Right atrium auricular region (tissue), 2 donors: ENCODE measurements at places on chromosomes 5 and 9. TPM values are rescaled to one million over a fixed set of nuclear protein-coding genes. Genes with fewer than 3 reads are reported as not detected.
A peak's percentile ranks its signal among the peaks of the same experiment; 100 is the strongest.

DNA sequence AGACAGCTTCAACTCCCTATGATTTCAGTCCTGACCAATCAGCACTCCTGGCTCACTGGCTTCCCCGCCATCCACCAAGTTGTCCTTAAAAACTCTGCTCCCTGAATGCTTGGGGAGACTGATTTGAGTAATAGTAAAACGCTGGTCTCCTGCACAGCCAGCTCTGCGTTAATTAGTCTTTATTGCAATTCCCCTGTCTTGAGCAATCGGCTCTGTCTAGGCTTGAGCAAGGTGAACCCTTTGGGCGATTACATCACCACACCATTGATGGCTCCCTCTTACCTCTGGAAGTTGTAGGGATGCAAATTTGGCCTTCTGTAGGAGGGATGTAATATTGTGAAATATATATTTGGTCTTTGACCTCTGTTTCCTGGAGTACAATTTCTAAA, 2.9 kb upstream of the SLC23A1 start:
- H3K27me3 ChIP-seq, result no peaks in the 10 kb centered on the region
- H3K36me3 ChIP-seq, result no peaks in the 10 kb centered on the region
- peaks cover 48% of the 10 kb centered on the region for H3K4me1 ChIP-seq
- H3K4me3 ChIP-seq, result no peak overlapping the region

DNA sequence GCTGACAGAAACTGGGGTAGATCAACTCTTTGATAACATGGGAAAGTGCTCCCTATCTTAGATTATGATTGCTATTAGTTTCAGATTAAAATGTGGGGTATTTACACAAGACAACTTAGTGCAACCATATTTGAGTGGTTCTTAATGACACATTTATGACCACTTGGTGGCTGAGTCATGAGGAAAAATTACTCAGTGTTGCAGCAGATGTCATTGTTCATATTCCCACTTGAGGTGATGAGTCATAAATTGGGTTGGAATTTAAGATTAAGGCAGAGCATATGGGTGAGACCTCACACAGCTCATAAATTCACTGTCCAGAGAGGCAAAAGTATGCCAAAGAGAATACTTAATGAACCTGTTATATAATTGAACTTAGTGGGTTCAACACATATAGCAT, 408.3 kb downstream of the DMRT2 start:
- no peaks in the 10 kb centered on the region for H3K27me3 ChIP-seq
- H3K27ac ChIP-seq, result no peak overlapping the region
- no peak overlapping the region for H3K4me3 ChIP-seq

The ECSCR gene
- total RNA-seq, result 30.1 TPM

- no peaks in the 10 kb centered on the region for H3K4me1 ChIP-seq
- H3K27me3 ChIP-seq, result no peaks in the 10 kb centered on the region
Observed at GRCh38 chr5:38250763-38251448, 7.5 kb upstream of the EGFLAM start.

GRCh38 chr5:146778261-146778660, 100.3 kb downstream of the PPP2R2B start:
- no peak for DNase-seq
- H3K27me3 ChIP-seq, result no peaks in the 10 kb centered on the region
- H3K4me1 ChIP-seq, result no peaks in the 10 kb centered on the region
- no peaks in the 10 kb centered on the region for H3K36me3 ChIP-seq
- H3K27ac ChIP-seq, result no peak overlapping the region

DNA sequence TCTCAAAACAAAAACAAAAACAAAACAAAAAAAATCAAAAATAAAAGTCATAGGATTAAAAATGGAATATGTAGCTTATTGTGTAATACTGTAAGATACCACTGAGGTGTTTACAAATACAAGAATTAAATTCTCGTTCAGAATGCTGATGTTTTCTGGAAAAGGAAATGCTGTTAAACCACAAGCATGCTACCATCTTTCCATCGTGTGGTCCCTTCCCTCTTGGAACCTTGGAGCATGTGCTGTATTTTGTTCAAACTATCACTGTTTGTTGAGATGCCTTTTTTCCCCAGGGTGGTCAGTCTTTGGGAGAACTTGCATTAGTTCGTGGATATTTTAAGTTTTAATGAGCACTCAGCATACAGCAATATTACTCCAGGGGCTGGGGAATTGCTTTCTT, 39.7 kb downstream of the SUB1 start:
- no peak overlapping the region for H3K4me3 ChIP-seq
- H3K4me1 ChIP-seq, result no peaks in the 10 kb centered on the region
- H3K27ac ChIP-seq, result no peak overlapping the region

GRCh38 chr9:78783743-78784142, 486.8 kb downstream of the PSAT1 start:
- no peak overlapping the region for H3K4me3 ChIP-seq
- DNase-seq, result no peak
- H3K27ac ChIP-seq, result no peak overlapping the region

The MACROH2A1 gene
- 179 TPM for total RNA-seq

The IRGM gene
- total RNA-seq, result not detected

DNA sequence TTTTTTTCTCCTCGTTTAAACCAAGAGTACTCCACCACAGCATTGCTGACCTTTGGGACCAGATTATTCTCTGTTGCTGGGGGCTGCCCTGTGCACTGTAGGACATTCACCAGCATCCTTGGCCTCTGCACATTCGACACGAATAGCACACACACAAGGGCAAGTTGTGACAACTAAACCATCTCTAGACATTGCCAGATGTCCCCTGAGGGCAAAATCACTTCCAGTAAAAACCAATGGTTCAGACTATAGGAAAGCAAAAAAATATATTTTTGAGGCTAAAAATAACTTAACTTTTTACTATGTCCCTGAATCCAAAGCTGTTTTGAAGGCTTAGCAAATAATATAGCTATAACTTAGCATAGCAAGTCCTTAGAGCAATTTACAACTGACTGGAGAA, 65.9 kb downstream of the SEMA5A start:
- H3K36me3 ChIP-seq, result no peaks in the 10 kb centered on the region
- no peak overlapping the region for H3K27ac ChIP-seq
- H3K4me1 ChIP-seq, result no peaks in the 10 kb centered on the region
- DNase-seq, result no peak

DNA sequence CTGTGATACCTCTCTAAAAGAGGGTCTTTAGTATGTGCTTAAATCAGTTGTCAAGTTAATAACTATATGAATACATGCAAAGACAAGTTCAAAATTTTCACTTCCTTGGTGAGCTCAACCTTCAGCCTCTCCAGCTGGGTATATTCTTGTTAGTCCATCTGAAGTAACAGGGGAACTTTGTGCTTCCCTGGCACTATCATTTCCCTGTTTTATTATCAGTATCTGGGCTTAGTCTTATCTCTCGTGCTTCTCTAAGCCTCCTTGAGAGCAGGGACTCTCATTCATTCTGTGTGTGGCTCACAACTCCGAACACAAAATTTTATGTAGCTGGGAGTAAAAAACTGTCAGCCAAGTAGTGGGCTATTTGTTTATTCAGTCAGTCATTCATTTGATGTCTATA, 175.9 kb upstream of the MAP3K1 start:
- no peak overlapping the region for H3K4me3 ChIP-seq
- no peak for DNase-seq
- no peaks in the 10 kb centered on the region for H3K27me3 ChIP-seq
- H3K4me1 ChIP-seq, result no peaks in the 10 kb centered on the region
- no peaks in the 10 kb centered on the region for H3K36me3 ChIP-seq

- no peaks in the 10 kb centered on the region for H3K4me1 ChIP-seq
- no peaks in the 10 kb centered on the region for H3K27me3 ChIP-seq
- H3K4me3 ChIP-seq, result no peak overlapping the region
- no peak overlapping the region for H3K27ac ChIP-seq
- DNase-seq, result no peak
Observed at GRCh38 chr5:25056836-25057235, 412.1 kb upstream of the CDH10 start.

The SH2D3C gene
- 11.5 TPM for total RNA-seq

DNA sequence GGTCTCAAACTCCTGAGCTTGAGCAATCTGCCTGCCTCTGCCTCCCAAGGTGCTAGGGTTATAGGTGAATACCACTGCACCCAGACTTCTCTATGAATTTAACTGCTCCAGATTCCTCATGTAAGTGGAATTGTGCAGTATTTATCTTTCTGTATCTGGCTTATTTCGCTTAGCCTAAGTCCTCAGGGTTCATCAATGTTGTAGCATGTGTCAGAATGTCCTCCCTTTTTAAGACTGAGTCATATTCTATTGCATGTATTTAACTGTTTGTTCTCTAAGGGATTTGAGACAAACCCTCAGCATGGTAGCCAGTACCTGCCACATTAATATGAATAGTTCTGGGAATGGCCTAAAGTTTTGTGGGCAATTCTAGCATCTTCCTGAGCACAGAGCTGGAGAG, 53.9 kb upstream of the TUT7 start:
- no peak overlapping the region for H3K27ac ChIP-seq
- H3K27me3 ChIP-seq, result no peaks in the 10 kb centered on the region
- H3K4me1 ChIP-seq, result peaks cover 11% of the 10 kb centered on the region
- no peak overlapping the region for H3K4me3 ChIP-seq

The JADE2 gene
- total RNA-seq, result 47.6 TPM

DNA sequence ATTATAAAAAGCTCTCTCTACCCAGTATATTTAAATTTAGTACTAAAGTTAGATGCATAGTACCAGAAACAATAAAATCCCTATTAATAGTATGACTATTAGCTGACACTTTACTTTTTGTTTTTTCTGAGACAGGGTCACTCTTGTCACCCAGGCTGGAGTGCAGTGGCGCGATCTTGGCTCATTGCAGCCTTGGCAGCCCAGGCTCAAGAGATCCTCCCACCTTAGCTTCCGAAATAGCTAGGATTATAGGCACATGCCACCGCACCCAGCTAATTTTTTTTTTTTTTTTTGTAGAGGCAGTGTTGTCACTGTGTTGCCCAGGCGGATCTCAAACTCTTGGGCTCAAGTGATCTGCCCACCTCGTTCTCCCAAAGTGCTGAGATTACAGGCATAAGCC, 8.0 kb downstream of the CCNG1 start:
- H3K4me1 ChIP-seq, result no peaks in the 10 kb centered on the region
- no peaks in the 10 kb centered on the region for H3K27me3 ChIP-seq
- DNase-seq, result no peak

GRCh38 chr5:142319560-142320429, 5.0 kb downstream of the SPRY4 start:
- H3K4me3 ChIP-seq, result peak overlapping the region; percentile 3
- peaks cover 86% of the 10 kb centered on the region for H3K4me1 ChIP-seq
- DNase-seq, result no peak
- H3K27ac ChIP-seq, result peak overlapping the region; percentile 85
- no peaks in the 10 kb centered on the region for H3K36me3 ChIP-seq
- H3K27me3 ChIP-seq, result no peaks in the 10 kb centered on the region

DNA sequence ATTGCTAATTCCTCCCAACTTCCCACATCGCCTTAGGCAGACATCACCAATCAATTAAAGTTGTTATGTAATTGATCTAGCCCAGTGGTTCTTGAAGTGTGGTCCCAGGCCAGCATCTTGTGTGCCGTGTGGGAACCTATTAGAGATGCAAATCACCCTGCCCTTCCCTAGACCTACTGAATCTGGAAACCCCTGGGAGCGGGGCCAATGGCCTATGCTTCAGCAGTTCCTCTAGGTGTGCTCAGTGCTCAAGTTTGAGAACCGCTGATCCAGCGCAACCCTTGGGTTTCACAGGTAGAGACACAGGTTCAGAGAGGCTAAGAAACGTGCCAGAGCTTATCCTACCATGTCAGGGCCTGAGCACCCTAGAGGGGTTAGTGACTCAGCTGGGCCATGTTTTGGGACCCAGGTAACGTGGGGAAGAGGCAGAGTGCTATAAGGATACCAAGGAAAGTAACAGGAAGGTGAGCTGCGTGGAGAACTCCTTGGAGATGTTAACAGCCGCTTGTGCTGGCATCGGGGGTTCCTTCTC, 4.4 kb downstream of the SLC34A1 start:
- no peaks in the 10 kb centered on the region for H3K4me1 ChIP-seq
- H3K4me3 ChIP-seq, result no peak overlapping the region
- no peak overlapping the region for H3K27ac ChIP-seq
- no peak for DNase-seq
- peaks cover 4% of the 10 kb centered on the region for H3K27me3 ChIP-seq
- H3K36me3 ChIP-seq, result no peaks in the 10 kb centered on the region

DNA sequence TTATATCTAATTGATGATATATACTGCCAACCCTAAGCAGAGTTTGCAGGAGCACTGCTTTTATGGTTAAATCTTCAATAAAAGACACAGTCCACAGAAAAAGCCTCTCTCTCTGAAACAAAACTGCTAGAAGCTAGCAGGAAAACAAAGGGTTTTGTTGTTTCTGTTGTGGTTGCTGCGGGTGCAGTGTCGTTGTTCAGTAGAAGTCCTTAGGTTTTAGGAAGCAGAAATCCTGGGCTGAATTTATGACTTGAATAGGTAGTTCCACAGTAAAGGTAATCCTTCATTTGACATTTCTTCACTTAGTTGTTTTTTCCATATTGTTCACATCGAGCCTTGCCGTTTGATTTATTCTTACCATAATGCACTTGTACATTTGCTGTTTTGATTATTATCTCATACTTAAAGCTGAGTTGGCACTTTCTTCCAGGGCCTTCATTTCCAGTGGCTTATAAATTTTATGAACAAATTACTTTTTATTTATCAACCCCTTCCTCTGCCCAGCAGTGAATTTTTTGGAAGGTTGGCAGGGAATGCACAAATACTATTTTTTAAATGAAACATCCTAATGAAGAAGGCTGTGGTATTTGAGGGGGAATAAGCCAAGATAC, 209.6 kb upstream of the SLC30A5 start:
- no peak for DNase-seq
- H3K4me1 ChIP-seq, result no peaks in the 10 kb centered on the region
- H3K36me3 ChIP-seq, result no peaks in the 10 kb centered on the region
- no peaks in the 10 kb centered on the region for H3K27me3 ChIP-seq
- H3K4me3 ChIP-seq, result no peak overlapping the region

GRCh38 chr5:155735388-155735787, 591.6 kb upstream of the SGCD start:
- H3K4me3 ChIP-seq, result no peak overlapping the region
- H3K4me1 ChIP-seq, result peaks cover 29% of the 10 kb centered on the region
- H3K36me3 ChIP-seq, result no peaks in the 10 kb centered on the region
- DNase-seq, result peak; percentile 62
- peak overlapping the region; percentile 24 for H3K27ac ChIP-seq

DNA sequence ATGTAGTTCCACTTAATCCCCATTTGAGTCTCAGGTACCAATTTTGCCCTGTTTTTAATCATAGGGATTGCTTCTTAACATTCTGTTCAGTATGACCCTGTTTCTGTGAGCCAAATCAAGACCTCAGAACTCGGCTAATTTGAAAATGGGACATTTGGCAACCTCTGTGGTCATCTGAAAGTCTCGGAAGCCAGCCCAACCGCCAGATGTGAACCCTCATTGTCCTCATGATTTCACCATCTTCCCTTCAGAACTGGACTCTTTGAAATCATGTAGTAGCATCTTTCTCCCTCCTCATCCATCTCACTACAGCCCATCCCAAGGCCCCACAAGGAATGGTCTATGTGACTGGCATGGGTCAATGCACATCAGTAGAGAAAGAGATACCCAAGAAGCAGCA, 88.9 kb downstream of the S1PR3 start:
- H3K36me3 ChIP-seq, result no peaks in the 10 kb centered on the region
- H3K4me3 ChIP-seq, result no peak overlapping the region
- H3K27ac ChIP-seq, result no peak overlapping the region

- no peaks in the 10 kb centered on the region for H3K27me3 ChIP-seq
- peaks cover 36% of the 10 kb centered on the region for H3K4me1 ChIP-seq
- no peaks in the 10 kb centered on the region for H3K36me3 ChIP-seq
Observed at GRCh38 chr9:77943057-77943456, 88.6 kb downstream of the GNAQ start.

The STKLD1 gene
- 0.90 TPM for total RNA-seq

The TAF1L gene
- total RNA-seq, result not detected

GRCh38 chr9:76227156-76227555, 167.1 kb downstream of the RFK start:
- DNase-seq, result no peak
- H3K4me1 ChIP-seq, result no peaks in the 10 kb centered on the region
- H3K27me3 ChIP-seq, result no peaks in the 10 kb centered on the region
- H3K27ac ChIP-seq, result no peak overlapping the region
- no peaks in the 10 kb centered on the region for H3K36me3 ChIP-seq

The GABRA6 gene
- not detected for total RNA-seq
